ENCODE measurements at places on chromosomes 4 and X.
A peak's percentile ranks its signal among the peaks of the same experiment; 100 is the strongest.

GRCh38 chr4:175308236-175308635 is 390.1 kb downstream of the ADAM29 start:
- DNase-seq, result no peak

DNA sequence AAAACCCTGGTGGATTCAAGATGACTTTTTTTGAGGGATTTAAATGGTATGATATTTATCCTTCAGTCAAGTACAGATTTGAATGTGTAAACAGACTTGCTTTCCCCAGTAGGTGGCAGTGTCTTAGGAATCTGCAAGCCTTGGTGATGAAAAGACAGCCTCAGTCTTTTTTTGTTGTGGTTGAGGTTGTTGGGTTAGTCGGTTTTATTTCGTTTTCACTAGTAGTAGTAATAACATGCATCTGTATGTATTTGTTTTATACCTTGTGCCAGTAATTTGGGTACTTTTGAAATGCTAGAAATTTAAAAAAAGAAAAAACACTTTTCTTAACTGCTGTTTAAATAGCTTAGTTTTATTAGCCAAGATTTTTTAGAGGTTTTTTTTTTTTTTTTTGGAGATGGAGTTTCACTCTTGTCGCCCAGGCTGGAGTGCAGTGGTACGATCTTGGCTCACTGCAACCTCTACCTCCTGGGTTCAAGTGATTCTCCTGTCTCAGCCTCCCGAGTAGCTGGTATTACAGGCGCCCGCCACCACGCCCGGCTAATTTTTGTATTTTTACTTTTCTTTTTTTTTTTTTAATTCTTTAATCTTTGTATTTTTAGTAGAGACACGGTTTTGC is 39.2 kb downstream of the COPS4 start:
- DNase-seq, result peak; percentile 63

- no peak for DNase-seq
Measured at GRCh38 chr4:126957556-126957955, 675.2 kb upstream of the INTU start.

GRCh38 chr4:96543346-96543745 is 703.5 kb downstream of the PDHA2 start:
- DNase-seq, result no peak

DNA sequence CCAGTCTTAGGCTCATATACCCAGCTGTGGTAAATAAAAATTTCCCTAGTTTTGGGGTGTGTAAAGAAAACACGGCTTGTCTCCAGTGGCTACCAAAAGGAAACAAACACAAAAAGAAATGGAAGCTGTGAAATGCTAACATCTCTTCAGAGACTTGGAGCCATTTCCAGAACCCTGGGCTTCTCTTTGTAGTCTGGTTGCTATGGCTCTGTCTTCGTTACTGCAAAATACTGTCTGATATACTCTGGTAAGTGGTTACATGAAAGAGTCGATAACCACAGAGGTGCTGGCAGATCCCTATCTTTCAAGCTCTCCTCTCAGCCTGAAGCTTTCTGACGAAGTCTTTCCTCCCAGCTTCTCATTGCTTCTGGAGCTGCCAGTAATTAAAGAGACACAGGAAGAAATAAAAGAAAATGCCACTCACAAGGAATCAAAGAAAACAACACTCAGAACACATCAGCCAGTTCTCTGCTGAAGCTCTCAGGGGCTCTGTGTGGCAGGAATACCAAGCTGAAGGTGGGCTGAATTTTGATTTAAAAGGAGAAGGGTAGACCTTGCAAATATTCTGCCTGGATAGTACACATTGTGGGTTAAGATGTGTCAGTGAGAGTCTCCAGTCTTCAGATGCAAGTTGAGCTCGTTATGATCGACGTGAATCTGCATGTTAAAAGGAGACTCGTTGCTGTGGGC is 107.6 kb upstream of the FAM9C start:
- peak; percentile 33 for DNase-seq

- DNase-seq, result no peak
Measured at GRCh38 chr4:140137671-140138070, 16.3 kb downstream of the MAML3 start.

GRCh38 chr4:99645638-99646037 is 12.0 kb downstream of the C4orf54 start:
- DNase-seq, result no peak

DNA sequence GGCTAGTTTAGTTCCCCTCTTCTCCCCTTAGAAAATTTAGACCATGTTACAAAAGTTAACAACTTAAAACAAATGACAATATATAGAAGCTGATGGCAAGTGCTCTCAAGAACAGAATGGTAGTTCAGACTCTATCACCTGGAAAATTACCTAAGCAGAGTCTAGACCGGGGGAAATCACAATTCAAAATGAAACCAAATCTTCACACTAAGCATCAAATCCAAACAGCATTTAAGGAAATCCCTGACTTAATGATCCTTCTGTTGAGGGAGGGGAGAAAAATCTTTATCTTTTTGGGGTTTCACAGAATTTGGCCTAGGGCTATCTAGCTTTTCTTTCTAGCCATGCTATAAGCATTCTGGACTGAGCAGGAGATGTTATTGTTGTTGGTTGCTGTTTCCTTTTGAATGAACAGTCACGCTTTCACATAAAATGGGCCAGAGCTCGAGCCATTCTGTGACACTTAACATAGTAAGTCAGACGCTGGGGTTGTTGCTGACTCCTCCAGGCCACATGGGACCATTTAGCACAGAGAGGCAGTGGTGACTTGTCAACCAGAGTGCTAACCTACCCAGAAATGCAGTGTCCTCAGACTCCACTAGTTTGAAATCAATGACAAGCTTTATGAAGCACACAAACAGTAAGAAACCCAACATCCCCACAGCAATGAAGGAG is 16.0 kb upstream of the LSM6 start:
- no peak for DNase-seq

DNA sequence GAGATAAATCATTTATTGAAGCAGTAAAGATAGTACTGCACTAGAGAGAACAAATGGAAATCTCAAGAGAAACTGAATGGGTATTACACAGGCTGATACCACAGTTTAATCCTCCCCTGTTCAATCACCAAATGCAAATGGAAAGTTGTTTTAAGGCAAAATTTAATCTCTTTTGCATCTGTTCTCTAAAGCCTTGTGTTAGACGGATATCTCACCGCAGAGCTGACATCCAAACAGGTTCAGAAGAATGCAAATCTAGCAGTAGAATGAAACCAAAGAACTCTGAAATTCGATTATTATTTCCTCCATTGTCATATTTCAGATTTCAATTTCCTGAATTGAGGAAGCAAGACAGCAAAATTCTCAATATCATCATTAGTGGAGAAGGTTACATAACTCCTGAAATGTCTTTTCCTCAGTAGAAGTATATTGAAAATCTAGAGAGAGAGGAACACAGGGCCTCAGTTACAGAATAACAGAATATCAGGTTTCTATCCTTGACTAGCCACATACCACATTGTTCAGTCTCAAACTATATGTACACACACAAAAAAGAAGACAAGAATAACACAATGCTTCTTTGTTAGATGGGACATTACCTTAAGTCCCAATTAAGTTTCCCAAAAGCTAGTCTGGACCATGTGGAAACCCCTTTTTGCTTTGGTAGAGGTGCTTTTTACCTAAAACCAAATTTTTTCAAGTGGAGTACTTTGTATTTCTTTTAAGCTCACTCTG is 94.1 kb upstream of the BANK1 start:
- DNase-seq, result no peak

DNA sequence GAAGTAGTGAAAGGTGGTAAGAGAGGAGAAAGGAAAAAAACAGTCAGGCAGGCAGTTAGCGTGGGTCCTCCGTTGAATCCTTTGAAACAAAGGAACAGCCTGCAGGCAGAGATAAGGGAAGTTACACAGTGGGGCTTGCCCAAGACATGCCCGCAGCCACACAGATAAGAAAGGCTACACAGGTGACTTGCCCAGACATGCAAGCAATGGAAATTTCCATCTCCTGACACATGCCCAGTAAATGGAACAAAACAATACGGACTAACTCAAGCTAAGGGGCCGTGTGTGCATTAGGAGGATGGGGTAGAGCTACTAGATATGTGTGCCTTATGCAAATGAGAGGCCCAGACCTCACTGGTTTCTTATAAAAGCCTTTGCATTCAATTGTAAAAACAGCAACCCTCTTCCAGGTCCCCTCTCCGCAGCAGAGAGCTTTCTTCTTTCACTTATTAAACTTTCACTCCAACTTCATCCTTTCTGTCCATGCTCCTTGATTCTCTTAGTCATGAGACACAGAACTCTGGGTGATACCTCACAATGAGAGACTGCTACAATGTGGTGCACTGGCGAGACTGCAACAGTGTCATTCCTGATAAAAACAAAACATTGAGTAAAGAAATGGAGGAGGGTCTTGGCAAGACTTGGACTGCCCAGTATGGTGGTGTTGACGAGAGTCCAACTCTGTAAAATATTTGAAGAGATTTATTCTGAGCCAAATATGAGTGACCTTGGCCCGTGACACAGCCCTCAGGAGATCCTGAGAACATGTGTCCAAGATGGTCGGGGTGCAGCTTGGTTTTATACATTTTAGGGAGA is 997.4 kb upstream of the PRKX start:
- DNase-seq, result no peak

- DNase-seq, result no peak
Measured at GRCh38 chr4:86556791-86557415, 37.2 kb upstream of the PTPN13 start.

DNA sequence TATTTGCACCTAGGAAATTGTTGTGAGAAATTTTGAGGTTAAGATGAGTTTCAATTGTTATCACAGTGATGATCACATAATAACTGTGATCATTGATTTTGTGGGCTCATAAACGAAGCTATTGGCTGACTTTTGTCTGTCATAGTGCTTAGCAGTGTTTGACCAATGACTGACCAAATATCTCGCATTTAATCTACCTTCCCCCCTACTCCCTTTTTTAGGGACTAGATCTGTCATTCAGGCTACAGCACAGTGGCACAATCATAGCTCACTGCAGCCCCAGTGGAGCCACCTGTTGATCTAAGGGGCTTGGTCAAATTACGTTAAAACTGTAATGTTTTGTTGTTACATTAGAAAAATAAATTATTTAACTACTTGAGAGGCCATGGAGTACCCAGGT is 1.5 kb downstream of the FUNDC2 start:
- DNase-seq, result no peak

- no peak for DNase-seq
Measured at GRCh38 chr4:52192721-52193135, 141.6 kb downstream of the SPATA18 start.

DNA sequence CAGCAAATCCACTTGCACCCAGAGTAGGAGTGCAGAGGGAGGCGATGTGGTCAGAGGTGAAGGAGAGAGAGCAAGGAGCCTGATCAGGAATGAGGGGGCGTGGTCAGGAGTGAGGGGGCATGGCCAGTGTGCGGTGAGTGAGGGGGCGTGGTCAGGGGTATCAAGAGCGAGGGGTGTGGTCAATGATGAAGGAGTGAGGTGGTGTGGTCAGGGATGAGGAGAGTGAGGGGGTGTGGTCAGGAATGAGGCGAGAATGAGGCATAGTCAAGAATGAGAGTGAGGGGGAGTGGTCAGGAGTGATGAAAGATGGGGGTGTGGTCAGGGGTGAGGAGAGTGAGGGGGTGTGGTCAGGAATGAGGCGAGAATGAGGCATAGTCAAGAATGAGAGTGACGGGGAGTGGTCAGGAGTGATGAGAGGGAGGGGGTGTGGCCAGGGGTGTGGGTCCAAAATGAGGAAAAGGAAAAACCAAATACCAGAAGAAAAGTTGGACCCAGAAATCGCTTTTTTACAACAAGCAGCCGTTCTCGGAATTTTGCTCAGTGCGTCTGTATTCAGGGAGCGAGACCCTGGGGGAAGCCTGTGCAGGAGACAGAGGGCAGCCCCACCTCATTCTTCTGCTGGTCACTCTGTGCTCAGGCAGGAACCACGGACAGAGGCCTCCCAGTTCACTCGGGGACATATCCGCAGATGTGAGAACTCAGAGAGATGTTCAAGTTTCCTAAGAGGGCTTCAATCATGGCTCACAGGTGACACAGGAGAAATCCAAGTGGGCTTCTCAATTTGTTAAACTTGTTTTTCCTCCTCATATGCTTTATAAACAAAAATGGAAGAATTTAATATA is 47.5 kb downstream of the MAGEA1 start:
- DNase-seq, result no peak

GRCh38 chrX:148984238-148984637 is 483.8 kb downstream of the AFF2 start:
- DNase-seq, result no peak

DNA sequence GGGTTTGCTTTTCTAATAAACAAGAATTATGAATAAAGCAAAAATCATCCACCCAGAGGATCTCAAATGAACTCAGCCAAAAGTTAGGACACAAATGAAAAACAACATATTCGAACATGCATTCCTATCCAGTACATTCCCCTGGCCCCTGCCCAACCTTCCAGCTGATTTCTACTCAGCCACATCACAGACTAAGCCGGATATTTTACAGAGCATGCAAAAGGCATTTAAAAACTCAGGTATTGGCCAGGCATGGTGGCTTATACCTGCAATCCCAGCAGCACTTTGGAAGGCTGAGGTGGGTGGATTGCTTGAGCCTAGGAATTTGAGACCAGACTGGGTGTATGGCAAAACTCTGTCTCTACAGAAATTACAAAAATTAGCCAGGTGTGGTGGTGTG is 54.6 kb downstream of the RELL1 start:
- DNase-seq, result no peak

DNA sequence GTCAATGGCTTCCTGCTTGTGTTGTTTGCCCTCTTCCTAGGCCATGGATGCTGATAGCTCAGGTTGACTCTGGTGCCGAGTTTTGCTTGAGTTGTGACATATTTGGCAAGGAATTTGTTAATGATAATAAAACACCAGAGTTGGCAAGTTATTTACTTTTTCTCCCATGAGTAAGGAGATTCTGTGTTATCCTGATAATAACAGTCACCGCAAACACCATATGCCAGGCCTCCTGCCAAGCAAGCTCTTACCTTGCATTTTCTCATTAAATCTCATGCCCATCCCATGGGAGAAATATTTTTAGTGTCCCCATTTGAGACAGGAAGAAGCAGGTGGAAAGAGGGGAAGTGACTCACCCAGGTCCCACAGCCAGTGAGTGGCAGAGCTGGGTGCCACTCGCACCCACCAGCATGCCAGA is 67.4 kb upstream of the CLCN4 start:
- no peak for DNase-seq

- DNase-seq, result no peak
Measured at GRCh38 chr4:58649226-58649625, 1539.0 kb upstream of the IGFBP7 start.

GRCh38 chr4:116913451-116913850 is 171.9 kb downstream of the TRAM1L1 start:
- DNase-seq, result no peak

GRCh38 chr4:2095236-2096072 is 36.3 kb downstream of the NAT8L start:
- DNase-seq, result no peak

- no peak for DNase-seq
Measured at GRCh38 chrX:153831429-153832150, 1.2 kb upstream of the PDZD4 start.

- DNase-seq, result no peak
Measured at GRCh38 chr4:3324093-3324815, 31.4 kb downstream of the RGS12 start.

DNA sequence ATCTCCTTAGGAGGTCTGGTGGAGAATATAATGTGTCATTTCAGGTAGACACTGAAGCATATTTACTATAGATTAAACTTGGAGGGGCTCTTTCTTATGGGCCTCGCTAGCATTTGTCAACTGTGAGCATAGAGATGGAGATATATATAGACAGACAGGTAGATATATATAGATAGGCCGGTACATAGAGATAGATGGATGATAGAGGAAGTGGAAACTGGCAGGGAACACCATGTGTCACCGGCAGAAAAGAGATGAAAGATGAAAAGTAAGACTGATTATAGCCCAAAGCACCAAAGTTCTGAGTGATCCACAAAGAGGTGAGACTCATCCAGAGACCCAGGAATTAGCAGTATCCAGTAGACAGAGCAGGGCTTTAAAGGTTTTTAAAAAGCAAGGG is 268.1 kb downstream of the FBXW7 start:
- no peak for DNase-seq

- no peak for DNase-seq
Measured at GRCh38 chr4:184248216-184248615, 30.5 kb upstream of the ENPP6 start.

Measured in effector CD4-positive, alpha-beta T cell (primary cell).